Activated T-helper 1 cell treated with anti-CD3 and anti-CD28 coated beads, Interleukin-12 subunit alpha, Interleukin-12 subunit beta, Interleukin-2, Interleukin-4 antibody, amounts not matched to agents 30 ng/mL and 10 ng/mL and 1 ng/mL, durations not matched to agents 14 hours and 24 hours and 36 hours (primary cell): ENCODE measurements at places on chromosomes 1 and 21.
A peak's percentile ranks its signal among the peaks of the same experiment; 100 is the strongest.

GRCh38 chr1:50278961-50279360 is 144.3 kb downstream of the DMRTA2 start:
- no peak overlapping the region for H3K4me3 ChIP-seq
- no peaks in the 10 kb centered on the region for H3K36me3 ChIP-seq
- DNase-seq = no peak
- H3K4me1 ChIP-seq = no peaks in the 10 kb centered on the region

- peaks cover 9% of the 10 kb centered on the region for H3K27me3 ChIP-seq
- no peak for DNase-seq
- H3K36me3 ChIP-seq = no peaks in the 10 kb centered on the region
- H3K4me3 ChIP-seq = no peak overlapping the region
- H3K4me1 ChIP-seq = peaks cover 8% of the 10 kb centered on the region
These were observed 24.1 kb downstream of the ETNK2 start for GRCh38 chr1:204127597-204128242.

DNA sequence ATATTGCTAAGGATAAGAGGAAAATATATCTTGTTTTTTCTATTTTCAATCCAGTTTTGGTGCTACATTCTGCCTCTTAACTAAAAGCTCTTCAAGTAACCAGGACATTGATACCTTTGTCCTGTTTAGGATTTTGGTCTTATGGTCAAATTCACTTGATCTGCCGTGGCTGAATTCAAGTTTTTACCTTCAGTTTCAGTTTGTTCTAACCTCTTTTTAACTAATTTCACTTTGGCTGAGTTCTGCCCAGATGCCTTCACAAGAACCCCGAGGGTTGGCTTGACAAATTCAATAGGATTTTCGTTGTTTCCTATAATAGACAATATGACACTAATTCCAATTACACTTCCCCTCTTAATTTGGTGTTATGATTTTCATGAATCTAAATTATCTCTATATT is 84.5 kb upstream of the C1orf21 start:
- H3K36me3 ChIP-seq = no peaks in the 10 kb centered on the region
- H3K27ac ChIP-seq = no peak overlapping the region
- no peak for DNase-seq
- H3K27me3 ChIP-seq = peaks cover 16% of the 10 kb centered on the region
- no peak overlapping the region for H3K4me3 ChIP-seq
- H3K4me1 ChIP-seq = peaks cover 6% of the 10 kb centered on the region

DNA sequence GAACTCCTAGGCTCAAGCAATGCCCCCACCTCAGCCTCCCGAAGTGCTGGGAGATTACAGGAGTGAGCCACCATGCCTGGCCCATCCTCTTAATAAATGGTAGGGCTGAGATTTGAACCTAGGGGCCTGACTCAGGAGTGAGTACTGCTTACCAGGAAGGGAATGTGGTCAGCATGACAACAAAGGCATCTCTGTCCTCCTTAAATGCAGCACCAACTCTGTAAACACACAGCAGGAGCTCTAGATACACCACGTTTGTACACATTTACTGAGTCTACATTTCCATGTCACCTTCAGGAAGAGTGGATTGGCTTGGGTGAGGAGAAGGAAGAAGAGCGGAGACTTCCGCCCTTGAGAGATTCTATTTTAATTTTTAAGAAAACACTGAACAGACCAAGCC is 38.5 kb downstream of the HIVEP3 start:
- peaks cover 3% of the 10 kb centered on the region for H3K36me3 ChIP-seq
- no peaks in the 10 kb centered on the region for H3K27me3 ChIP-seq
- no peak overlapping the region for H3K27ac ChIP-seq
- no peak overlapping the region for H3K4me3 ChIP-seq
- H3K4me1 ChIP-seq = peaks cover 45% of the 10 kb centered on the region

DNA sequence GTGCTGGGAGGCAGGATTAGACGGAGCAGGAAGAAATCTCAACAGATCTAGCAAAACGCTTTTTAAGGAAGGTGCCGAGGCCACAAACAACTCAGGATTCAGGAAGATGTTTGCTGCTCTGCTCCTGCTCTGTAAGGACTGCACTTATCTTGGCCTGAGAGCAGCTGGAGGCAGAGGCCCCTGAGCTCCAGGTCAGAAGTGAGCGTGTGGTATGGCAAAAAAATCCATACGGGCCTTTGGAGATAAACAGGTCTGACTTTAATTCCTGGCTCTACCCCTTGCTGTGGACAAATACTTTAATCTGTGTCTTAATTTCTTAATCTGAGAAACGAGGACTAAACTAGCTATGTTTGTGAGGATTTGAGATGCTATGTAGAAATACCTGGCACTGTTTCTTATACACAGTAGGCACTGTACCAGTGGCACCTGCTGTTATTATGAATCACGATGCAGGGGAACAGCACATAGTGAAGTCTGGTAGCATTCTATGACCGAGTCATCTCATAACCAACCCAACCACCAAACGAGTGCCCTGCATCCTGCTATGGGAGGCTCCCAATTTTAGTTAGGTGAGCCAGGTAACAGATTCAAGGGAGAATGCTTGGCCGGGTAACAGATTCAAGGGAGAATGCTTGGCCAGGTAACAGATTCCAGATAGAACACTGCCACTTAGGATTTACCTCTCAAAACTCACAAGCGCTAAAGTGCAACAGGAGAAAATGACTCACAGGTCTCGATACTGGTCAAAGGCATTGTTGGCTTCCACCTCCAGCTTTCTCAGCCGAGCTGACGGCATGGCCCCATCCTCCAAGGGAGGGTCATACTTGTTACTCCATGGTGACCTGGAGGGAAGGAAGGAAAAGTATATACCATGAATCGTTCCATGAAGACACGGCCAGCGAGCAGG is 65.9 kb downstream of the SLC66A1 start:
- H3K4me1 ChIP-seq = peaks cover 8% of the 10 kb centered on the region
- H3K27ac ChIP-seq = peak overlapping the region; percentile 43
- peaks cover 42% of the 10 kb centered on the region for H3K36me3 ChIP-seq
- no peak overlapping the region for H3K4me3 ChIP-seq
- DNase-seq = no peak

DNA sequence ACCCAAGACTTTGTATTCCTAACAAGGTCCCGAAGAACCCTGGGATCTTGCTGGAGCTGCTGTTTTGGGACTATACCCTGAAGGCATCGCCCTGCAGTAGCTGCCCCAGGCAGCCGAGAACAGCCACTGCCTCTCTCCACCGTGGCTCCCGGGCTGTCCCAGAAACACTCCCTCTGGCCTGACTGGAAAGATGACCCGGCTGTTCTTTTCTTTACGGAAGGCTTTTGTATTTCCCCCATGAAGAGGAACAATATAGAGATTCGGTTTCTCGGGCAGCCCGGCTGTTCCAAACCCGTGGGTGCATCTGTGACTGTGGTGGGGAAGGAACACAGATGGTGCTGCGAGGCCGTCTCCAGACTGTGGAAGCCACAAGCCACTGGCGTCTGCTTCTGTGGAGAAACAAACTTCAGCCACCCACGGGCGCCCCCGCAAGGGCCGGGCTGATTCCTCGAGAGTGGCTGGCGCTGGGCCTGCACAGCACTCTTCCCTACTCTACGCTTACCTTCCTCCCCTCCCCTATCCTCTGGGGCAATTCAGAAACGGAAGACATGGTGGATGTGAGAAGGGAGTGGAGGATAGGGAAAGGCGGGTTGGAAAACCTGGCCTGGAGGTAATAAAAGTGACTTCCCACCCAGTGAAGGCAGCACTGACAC is 33.7 kb upstream of the VASH2 start:
- no peaks in the 10 kb centered on the region for H3K36me3 ChIP-seq
- H3K4me3 ChIP-seq = no peak overlapping the region
- DNase-seq = no peak
- H3K4me1 ChIP-seq = peaks cover 6% of the 10 kb centered on the region
- H3K27ac ChIP-seq = no peak overlapping the region
- peaks cover 17% of the 10 kb centered on the region for H3K27me3 ChIP-seq

DNA sequence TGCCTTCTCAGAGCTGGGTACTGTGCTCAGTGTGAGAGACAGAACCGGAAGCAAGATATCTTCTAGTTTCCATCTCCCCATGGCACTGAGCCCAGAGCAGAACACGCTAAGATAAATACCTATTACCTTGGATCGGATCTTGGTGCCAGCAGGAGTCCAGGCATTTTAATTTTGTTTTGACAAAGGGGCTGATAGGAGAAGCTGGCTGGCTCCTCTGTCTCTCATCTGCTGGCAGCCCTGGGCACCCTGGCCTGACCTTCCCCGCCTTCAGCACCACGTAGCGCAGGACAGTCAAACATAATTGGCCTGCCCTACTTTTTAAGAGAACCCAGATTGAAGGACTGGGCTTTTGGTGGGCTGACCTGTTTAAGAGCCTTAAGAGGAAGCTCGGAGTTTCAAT is 160.7 kb upstream of the KLHDC7A start:
- DNase-seq = no peak
- H3K4me3 ChIP-seq = no peak overlapping the region
- H3K36me3 ChIP-seq = no peaks in the 10 kb centered on the region
- no peak overlapping the region for H3K27ac ChIP-seq

- peak; percentile 72 for DNase-seq
- no peaks in the 10 kb centered on the region for H3K27me3 ChIP-seq
These were observed at the start of gene LAX1 for GRCh38 chr1:203765029-203765837. LAX1 (plus strand) TSS chr1:203765183; CDS start chr1:203765566, 383 bp downstream.

GRCh38 chr1:159090286-159091179 is 14.0 kb upstream of the AIM2 start:
- DNase-seq = no peak
- no peak overlapping the region for H3K27ac ChIP-seq
- no peaks in the 10 kb centered on the region for H3K36me3 ChIP-seq
- no peak overlapping the region for H3K4me3 ChIP-seq
- peaks cover under 1% of the 10 kb centered on the region for H3K27me3 ChIP-seq

- peaks cover 49% of the 10 kb centered on the region for H3K36me3 ChIP-seq
- H3K27me3 ChIP-seq = no peaks in the 10 kb centered on the region
- H3K4me1 ChIP-seq = no peaks in the 10 kb centered on the region
- no peak overlapping the region for H3K27ac ChIP-seq
These were observed 92.9 kb upstream of the TTC39A start for GRCh38 chr1:51423073-51423821.

- no peak for DNase-seq
- no peak overlapping the region for H3K27ac ChIP-seq
- H3K36me3 ChIP-seq = no peaks in the 10 kb centered on the region
These were observed 21.4 kb upstream of the NPPB start for GRCh38 chr1:11880181-11880575.
